ENCODE measurements at places on chromosomes 5 and 9. TPM values are rescaled to one million over a fixed set of nuclear protein-coding genes. Genes with fewer than 3 reads are reported as not detected.

The TMEM174 gene
- total RNA-seq: not detected

GRCh38 chr5:180596668-180597231, 5.5 kb upstream of the SCGB3A1 start:
- no peak for DNase-seq

DNA sequence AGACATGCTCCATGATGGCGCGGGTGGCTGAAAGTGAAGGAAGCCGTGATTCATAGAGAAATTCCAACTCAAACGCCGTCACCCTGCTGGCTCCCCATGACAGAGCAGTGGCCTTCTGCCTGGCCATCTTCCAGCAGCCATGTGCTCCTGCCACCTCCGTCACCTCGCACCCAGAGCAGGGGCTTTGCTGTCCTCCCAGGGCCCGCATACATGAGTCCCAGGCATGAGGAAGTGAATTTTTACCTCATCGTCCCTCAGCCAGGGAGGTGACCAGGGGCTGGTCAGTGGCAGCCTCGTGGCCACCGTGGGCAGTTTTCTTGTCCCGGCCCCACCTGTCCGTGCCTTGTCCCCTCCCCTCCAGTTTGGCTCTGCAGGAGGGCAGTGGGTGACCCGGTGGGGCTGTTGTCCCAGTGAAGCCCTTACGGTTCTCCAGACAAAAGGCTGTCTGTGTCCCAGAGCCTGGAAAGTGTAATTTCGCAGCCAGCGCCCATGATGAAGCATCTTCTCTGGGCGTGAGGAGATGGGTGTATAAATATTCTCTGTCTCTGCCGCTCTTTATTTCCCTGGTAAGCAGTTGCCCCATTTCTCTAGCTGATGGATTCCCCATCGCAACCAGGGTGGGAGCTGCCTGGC, 124.0 kb upstream of the LMX1B start:
- no peak for DNase-seq

DNA sequence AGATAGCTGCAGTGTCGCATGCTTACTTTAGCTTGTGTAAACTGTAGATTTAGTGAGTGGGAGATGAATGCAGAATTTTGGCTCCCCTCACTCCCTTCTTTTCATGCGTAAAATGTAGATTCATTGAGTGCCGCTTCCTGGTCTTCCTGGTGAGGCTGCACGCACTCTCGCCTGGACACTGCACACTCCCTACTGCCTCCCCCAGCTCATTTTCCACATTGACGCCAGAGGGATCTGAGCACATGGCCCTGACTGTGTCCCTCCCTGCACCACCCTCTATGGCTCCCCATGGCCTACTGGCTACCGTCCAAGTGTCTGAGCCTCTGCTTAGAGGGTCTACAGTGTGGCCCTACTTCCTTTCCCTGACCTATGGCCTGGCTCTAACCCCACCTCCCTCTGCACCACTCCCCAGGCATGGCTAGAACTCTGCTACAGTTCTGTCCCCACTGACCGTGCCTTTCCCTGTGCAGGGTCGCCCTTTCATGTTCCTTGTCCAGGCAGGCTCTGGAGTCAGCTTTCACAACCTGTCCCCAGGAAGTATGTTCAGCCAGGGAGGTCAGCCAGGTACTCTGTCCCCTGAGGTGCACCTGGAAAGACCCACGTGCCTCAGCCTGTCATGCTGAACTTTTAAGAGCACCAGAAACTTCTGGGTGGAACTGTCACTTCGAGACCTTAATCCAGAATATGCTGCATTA, 160.6 kb downstream of the COL23A1 start:
- DNase-seq: no peak

GRCh38 chr9:9817176-9817575, 795.6 kb downstream of the PTPRD start:
- no peak for DNase-seq

All from bronchial epithelial cell (primary cell).